ENCODE measurements at places on chromosomes 12 and 14.

GRCh38 chr12:124000111-124000510 lies 27.1 kb downstream of the ZNF664 start:
- no peak for DNase-seq

DNA sequence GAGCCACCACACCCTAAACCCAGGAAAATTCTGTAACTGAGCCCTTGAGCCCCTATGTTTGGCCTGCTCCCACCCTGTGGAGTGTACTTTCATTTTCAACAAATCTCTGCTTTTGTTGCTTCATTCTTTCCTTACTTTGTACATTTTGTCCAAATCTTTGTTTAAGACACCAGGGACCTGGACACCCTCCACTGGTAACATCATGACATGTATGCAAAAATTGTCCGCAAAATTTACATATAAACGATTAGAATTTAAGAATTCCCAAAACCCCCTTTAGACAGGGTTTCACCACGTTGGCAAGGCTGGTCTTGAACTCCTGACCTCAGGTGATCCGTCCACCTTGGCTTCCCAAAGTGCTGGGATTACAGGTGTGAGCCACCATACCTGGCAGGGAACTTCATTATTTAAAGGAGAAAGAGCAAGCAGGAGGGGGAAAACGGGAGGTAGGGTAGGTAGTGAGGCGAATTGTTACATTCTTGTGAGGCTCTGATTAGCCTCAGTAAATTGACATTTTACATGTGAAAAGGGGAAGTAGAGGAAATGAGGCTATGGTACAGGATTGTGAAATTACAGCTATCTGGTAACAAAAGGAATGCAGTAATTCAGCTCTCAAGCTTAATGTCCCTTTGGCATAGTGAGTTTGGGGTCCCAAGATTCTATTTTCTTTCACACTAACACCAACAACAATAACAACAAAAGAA lies 27.6 kb downstream of the TUBA1A start:
- DNase-seq: no peak

DNA sequence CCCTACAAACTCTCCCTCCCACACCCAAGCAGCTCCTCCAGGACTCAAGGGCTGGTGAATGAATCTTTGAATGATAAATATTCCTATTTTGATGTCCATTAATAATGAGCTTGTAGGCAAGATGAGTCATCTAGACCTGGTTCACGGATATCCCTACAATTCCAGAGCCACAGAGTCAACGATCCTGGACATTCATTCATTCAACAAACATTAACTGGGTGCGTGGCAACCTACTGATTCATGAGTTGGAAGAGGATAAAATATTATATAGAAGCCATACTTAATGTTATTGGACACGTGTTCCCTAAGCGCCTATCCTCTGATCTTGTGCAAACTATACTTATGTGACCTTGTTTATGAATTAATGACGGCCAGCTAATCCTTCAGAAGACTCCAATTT lies 420 bp upstream of the OTUB2 start:
- DNase-seq: no peak

DNA sequence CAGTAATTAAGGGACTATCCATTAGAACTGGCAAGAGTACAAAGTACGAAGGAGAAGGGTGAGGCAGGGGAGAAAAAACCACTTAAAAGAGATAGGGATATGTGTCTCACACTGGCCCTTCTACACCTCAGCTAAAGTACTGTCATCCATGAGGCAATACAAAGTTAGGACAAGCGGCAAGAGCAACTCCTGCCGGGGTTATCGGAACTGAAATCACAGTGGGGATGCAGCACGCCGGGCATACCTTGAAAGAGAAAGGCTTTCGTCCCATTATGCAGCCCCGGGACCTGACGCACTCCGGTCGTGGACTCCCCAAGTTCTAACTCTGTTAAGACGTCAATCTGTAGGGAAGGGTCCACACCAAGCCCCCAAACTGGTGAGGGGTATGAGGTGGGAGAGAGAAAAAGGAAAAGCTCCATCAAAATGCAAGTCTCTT lies 1.1 kb downstream of the NELL2 start:
- no peak for DNase-seq

DNA sequence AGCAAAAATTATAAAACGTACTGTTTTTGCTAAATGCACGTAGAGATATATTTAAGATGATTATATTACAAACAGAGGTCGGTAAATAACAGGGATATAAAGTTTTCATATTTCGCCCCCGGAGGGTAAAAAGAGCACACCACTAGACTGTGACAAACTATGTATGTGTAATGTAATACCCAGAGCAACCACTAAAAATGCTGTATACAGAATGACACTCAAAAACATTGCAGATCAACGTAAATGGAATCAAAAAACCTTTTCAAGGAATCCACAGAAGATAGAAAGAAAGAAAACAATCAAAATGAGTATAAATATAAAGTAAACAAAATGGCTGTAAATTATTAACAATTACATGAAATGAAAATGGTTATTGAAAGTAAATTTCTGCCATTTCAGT lies 37.6 kb upstream of the PRB4 start:
- no peak for DNase-seq

DNA sequence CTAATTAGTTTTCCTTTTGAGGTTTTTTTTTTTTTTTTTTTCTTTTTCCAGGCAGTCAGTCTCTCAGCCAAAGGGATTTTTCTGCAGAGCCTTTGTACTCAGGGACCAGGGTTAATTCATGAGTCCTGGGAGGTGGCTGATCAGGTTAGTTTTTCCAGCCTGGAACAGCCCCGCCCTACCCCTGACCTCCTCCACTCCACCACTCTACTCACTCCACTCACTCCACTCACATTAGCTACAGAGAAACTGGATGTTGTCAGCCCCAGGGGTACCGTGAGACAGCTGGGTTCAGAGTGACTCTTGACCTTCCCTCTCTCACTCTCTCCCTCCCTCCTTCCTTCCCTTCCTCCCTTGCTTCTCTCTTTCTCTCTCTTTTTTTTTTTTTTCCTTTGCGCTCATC lies 161.0 kb downstream of the CRADD start:
- DNase-seq: no peak

Data from fibroblast of skin of left biceps (primary cell).